Fibroblast of upper back skin (primary cell): ENCODE measurements at places on chromosomes 13 and 19.

GRCh38 chr13:80359778-80360452 lies 19.0 kb upstream of the SPRY2 start:
- DNase-seq, result peak; percentile 57

- no peak for DNase-seq
Measured at GRCh38 chr13:45102136-45102507, 18.2 kb upstream of the GTF2F2 start.

- DNase-seq, result no peak
Measured at GRCh38 chr19:49594993-49595818, 4.2 kb downstream of the PRR12 start.

GRCh38 chr13:69566104-69566716 lies 541.4 kb upstream of the ATXN8OS start:
- no peak for DNase-seq

- no peak for DNase-seq
Measured at GRCh38 chr19:28859811-28860210, 353.1 kb downstream of the UQCRFS1 start.

GRCh38 chr19:35715981-35716800 lies 1.6 kb upstream of the KMT2B start:
- peak; percentile 22 for DNase-seq

GRCh38 chr13:37074703-37075102 lies 15.2 kb upstream of the SUPT20H start:
- DNase-seq, result peak; percentile 64

GRCh38 chr13:77883328-77883727 lies 35.3 kb downstream of the EDNRB start:
- no peak for DNase-seq

GRCh38 chr13:54165581-54166215 lies 1137.1 kb downstream of the OLFM4 start:
- DNase-seq, result no peak

GRCh38 chr13:28438598-28439334 lies 56.2 kb downstream of the FLT1 start:
- DNase-seq, result no peak

DNA sequence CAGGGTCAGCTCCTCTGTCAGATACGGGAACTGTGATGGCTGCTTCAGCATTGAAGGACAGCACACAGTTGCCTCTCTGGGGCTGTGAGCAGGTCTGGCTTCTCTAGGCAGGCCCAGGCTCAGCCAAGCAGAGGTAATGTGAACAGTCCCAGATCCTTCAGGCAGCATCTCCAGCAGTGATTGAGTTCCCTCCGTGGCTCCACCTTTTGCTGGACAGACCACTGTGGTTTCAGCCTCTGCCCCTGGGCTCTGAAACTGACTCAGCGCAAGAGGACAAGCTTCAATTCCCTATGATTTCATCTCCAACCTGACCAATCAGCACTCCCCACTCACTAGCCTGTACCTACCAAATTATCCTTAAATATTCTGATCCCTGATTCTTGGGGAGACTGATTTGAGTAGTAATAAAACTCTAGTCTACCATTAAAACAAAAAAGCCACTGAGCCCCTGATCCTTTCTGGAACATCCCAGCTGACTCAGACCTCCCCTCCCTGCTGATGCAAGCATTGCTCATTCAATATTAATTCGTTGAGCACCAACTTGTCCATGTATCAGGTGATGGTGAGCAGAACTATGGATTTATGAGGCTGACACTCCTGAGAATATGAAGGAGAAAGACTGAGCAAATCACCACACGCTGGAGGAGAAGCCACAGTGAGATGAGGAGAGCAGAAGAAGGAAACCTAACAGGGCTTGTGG lies 16.7 kb downstream of the GSX1 start:
- no peak for DNase-seq

DNA sequence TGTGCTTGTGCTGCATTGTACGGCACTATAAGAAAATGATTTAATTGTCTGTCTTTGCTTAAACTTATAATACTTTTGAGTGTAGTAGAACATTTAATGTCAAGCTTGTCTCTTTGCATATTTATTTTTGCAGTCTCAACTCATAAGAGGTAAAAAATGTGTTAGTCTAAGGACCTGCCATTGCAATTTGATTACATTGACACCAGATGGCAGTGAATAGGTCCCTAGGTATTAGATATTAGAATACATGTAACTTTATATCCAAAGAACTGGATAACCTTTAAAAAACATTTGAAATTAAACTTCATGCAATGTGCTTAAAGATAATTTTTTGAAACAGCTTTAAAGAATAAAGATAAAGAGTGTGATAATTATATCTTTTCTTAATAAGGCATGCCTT lies 1421.3 kb downstream of the OLFM4 start:
- no peak for DNase-seq

DNA sequence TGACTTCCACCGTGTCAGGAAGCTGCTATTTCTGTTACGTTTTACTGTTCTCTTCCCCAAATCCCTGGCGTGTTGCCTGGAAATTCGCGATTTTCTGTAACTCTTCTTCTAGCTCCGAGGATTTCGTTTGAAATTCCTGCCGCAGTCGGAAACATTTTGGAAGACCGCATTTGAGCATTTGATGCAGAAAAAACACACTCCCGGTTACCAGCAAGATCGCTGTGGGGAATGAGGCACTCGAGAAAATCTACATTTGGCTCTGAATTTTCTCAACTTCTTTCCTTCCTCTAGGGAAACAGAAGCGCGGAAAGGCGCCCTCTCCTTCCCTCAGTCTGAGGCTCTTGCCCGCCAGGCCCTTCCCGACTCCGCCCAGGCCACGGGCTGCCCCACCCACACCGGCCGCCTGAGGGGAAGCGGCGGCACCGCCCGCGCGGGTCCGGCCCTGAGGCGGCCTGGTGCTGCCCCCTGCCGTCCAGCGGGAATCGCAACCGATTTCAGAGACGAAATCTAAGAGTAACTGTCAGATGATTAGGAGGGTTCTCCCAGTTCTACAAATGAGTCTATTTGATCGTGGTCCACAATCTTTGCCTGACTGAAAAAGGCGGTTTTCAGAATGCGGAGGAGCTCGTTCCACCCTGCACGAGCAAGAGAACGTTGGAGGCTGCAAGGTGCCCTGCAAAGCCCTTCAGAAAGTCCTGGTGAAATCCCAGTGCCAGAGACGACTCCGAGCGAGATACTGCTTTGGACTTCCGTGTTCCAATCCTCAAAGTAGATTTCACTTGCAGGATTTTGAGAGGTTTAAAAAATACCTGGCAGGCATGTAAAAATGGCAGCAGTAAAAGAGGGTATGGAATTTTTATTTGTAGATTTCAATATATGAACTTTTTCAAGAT lies 18.4 kb upstream of the TUBGCP3 start:
- peak; percentile 86 for DNase-seq

DNA sequence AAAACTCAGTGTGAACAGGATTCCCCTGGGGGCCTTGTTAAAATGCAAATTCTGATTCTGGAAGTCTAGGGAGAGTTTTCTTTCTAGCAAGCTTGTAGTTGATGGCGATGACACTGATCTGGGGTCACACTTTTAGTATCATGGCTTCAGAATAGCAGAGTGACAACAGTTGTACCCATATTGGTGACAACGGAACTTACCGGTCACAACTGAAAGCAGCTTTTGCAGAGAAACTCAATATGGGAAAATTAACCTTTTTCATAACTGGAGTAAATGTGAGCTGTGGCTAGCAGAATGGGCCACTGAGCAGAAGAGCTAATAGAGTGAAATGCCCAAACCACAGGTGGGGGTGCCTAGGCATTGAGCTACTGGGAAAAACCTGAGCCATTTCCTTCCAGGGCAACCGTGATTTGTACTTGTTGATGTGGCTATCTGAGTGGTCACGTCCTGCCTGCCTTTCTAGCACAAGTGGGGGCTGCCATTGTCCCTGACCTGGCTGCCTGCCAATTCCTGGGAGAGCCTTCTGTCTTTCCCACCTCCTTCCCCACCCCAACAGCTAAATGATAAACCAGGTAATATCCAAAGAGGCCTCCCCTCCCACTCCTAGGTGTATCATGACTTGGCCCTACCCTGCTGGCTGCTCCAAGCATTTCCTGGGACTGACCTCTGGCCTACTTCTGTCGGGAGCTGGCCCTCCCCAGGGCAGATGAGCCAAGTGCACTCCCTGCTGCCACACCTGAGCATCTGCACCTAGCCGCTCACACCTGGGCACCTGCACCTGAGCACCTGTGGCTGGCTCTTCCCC lies 1.7 kb upstream of the SLC10A2 start:
- DNase-seq, result no peak

GRCh38 chr19:4354282-4354681 lies 10.9 kb downstream of the MPND start:
- no peak for DNase-seq

- DNase-seq, result no peak
Measured at GRCh38 chr19:42528354-42529247, at the start of gene CEACAM1. Gene CEACAM1 (minus strand): TSS chr19:42528481. CDS start chr19:42528374, 107 bp downstream.
